GM03348 (cell line): ENCODE measurements at places on chromosomes 12 and 14.

DNA sequence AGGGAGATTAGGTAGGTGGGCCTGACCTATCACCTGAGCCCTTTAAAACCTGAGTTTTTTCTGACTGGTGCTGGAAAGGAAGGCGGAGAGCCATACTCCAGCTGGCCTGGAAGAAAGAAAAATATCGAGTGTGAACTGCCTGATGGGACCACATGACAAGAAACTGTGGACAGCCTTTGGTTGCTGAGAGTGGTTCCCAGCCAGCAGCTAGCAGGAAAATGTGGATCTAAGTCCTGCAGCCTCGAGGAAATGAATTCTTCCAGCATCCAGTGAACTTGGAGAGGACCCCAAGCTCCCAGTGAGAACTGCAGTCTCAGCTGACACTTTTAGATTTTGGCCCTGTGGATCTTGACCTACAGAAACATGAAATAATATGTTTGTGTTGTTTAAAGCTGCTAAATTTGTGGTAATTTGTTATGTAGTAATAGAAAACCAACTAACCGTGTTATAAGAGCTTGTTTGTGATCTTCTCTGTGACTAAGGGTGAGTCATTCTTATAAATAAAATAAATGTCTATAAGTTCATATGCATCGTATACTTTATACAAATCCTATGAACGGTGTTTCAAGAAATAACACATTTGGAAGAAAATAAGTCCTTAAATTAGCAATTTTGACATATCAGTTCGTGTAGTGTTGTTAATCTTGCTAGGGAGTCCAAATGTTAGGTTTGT is 359.6 kb downstream of the BMP4 start:
- DNase-seq: no peak

- DNase-seq: no peak
Observed at GRCh38 chr12:39815746-39816145, 196.1 kb upstream of the ABCD2 start.

DNA sequence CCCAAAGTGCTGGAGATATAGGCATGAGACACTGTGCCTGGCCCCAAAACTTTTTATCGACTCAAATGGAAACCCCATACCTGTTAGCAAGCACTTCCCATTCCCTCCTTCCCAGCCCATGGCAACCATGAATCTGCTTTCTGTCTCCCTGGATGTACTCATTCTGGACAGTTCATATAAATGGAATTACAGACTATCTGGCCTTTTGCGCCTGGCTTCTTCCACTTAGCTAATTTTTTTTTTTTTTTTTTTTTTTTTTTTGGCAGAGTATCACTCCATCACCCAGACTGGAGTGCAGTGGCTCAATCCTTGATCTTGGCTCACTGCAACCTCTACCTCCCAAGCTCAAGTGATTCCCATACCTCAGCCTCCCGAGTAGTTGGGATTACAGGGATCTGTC is 134.5 kb upstream of the MED13L start:
- DNase-seq: no peak

DNA sequence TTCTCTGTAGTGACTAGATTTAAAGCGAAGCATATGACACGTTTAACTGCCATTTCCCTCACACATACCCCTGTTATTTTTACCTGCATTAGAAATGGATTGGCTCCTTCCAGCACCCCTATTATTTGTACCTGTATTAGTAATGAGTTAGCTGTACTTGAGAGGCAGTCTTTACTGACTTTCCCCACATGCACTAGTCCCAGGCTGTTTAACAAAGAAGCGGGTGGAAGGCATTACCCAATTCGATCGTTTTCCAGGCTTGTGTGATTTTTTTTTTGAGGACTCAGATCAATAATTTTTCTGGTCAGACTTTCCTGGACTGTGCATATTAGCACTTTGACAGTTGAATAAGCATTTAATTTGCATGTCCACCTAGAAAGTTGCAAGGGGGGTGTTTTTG is 46.4 kb downstream of the RAD52 start:
- no peak for DNase-seq

DNA sequence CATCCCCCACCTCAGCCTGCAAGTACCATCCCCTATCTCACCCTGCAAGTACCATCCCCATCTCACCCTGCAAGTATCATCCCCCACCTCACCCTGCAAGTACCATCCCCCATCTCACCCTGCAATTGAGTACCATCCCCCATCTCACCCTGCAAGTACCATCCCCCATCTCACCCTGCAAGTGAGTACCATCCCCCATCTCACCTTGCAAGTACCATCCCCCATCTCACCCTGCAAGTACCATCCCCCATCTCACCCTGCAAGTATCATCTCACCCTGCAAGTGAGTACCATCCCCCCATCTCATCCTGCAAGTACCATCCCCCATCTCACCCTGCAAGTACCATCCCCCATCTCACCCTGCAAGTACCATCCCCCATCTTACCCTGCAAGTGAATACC is 45.0 kb downstream of the ZC3H14 start:
- DNase-seq: no peak

DNA sequence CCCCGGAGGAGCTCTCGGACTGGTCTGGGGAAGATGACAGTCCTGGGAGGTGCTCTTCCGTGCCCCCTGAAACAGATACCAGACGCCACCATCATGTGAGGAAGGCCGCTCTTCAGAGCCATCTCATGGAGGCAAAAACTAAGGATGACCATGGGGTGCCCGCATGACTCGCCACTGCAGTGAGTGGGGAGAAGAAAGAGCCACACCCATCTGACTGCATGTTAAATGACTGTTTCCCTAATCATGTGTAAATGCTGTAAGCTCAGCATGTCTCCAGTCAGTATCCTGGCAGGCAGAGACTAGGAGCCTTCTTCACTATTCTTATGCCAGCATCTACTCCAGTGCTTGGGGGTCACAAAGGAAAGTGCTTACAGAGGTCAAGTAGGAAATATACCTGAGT is 4.0 kb downstream of the STON2 start:
- DNase-seq: no peak

- no peak for DNase-seq
Observed at GRCh38 chr12:74685385-74685784, 147.8 kb downstream of the ATXN7L3B start.

DNA sequence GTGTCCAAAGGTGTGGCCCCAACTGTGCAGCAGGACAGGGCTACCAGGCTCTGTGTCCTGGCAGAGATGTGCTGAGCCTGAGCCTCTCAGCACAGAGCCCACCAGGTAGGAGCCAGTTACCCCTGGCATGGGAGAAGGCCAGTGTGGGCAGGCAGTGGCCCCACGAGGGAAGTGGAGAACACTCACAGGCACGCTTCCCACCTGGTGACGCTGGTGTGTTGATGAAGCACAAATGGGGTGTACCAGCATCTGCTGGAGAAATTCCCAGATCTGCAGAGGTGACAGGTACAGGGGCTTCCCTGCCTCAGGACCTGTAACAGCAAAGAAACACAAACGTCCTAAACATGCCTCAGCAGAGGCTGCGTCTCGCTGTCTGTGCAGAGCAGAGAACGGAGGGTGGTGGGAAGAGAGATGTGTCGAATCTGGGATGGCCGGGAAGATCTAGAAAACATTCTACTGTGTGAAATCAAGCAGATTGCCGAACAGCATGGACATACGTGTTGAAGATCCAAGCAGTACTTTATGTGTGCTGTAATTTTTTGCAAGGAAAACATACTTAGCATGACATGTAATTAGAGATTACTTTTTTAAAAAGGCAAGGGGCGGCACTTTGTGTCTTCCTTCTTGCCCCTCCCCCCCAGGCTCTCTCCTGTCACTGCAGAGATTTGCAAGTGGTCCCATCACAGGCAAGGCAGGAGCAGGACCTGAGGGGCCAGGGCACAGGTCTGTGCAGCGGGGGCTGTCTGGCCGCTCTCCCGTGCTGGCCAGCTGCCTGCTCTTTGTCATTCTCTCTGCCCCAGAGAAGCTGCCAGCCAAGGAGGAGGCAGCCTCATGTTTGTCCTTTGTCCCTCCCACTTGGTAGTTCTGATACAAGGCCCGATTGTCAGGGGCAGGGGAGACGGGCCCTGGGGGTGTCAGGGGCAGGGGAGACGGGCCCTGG is 17.3 kb downstream of the HIP1R start:
- DNase-seq: peak; percentile 53

GRCh38 chr12:121748218-121748570 is 35.6 kb downstream of the TMEM120B start:
- DNase-seq: no peak

GRCh38 chr14:67933266-67933665 is 113.7 kb downstream of the RAD51B start:
- no peak for DNase-seq

GRCh38 chr12:117596968-117597367 is 235.5 kb upstream of the NOS1 start:
- DNase-seq: no peak

GRCh38 chr12:111692575-111693210 is 6.8 kb downstream of the ACAD10 start:
- peak; percentile 20 for DNase-seq

GRCh38 chr14:61184112-61184511 is 97.0 kb downstream of the TMEM30B start:
- peak; percentile 78 for DNase-seq

GRCh38 chr12:4816744-4817525 is 92.8 kb upstream of the KCNA1 start:
- DNase-seq: no peak

- no peak for DNase-seq
Observed at GRCh38 chr14:90760078-90760444, 56.2 kb downstream of the TTC7B start.

GRCh38 chr12:47846294-47846996 is 26.7 kb upstream of the HDAC7 start:
- DNase-seq: no peak

- DNase-seq: peak; percentile 27
Observed at GRCh38 chr12:27504507-27504906, 19.5 kb upstream of the PPFIBP1 start.

DNA sequence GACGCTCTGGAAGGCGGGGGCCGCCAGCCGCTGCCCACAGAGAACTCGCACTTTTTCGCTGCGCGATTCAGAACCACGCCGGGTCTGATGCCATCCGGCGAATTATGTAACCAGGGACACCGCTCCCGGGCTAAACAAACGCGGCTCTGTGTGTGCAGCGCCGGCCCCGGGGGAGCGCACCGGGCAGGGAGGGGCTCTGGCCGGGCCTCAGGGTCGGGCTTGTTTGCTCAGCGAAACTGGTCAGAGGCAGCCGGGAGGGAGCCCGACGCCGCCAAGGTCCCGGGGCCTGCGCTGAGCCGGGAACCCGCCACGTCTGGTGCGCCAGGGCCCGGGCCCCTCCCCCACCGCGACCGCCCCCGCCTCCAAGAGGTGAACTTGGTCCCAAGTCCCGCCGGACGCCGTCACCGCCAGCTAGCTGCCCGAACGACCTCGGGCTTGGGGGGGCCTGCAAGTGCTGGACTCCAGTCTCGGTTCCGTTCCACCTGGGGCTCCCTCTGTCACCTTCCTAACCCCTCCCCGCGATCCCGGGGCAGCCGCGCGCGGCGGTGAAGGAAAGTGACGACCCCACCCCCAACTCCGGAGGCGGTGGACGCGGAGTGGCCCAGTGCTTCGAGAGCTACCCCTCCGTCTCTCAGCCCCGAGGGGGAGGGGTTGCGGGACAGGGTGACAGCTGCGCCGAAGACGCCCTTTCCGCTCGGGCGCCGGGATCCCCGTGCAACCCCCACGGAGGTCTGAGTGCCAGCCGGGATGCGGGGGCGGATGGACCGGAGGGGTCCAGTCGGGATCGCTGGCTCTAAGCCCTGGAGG is 848 bp downstream of the CTDSP2 start:
- peak; percentile 67 for DNase-seq

- DNase-seq: no peak
Observed at GRCh38 chr12:53825246-53826081, 73.7 kb upstream of the CISTR start.

GRCh38 chr14:30521899-30522736 is 36.8 kb upstream of the G2E3 start:
- peak; percentile 53 for DNase-seq

- no peak for DNase-seq
Observed at GRCh38 chr14:75539162-75539560, 16.9 kb downstream of the BATF start.

- DNase-seq: no peak
Observed at GRCh38 chr14:77589099-77589498, 27.3 kb downstream of the SPTLC2 start.

GRCh38 chr12:1502831-1503230 is 91.5 kb downstream of the FBXL14 start:
- no peak for DNase-seq

DNA sequence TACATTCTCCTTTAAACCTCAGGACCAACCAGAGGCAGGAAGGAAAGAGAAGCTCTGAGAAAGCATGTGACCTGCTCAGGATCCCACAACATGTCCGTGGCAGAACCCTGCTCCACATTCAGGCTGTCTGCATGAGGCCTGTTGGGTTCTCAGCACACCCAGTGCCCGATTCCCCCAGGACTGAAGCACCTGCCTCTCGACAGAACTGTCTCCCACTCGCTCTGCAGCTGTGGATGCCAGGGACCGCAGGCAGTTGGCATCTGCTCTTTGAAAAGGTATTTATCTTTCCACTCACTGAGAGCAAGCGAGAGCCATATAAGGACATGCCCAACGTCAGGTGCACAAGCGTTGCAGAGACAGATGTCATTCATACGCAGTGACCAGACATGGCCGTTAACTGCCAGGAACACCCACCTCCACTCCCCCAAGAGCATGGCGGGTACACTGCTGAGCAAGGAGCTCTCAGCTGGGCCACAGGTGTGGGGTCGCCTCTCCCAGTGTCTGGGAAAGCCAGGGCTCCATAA is 18.9 kb downstream of the PITPNM2 start:
- no peak for DNase-seq

GRCh38 chr12:100331871-100332270 is 25.0 kb upstream of the SLC17A8 start:
- no peak for DNase-seq

GRCh38 chr14:93214598-93214997 is 7.5 kb downstream of the UBR7 start:
- no peak for DNase-seq

- DNase-seq: no peak
Observed at GRCh38 chr12:58870595-58870994, 49.7 kb downstream of the LRIG3 start.

DNA sequence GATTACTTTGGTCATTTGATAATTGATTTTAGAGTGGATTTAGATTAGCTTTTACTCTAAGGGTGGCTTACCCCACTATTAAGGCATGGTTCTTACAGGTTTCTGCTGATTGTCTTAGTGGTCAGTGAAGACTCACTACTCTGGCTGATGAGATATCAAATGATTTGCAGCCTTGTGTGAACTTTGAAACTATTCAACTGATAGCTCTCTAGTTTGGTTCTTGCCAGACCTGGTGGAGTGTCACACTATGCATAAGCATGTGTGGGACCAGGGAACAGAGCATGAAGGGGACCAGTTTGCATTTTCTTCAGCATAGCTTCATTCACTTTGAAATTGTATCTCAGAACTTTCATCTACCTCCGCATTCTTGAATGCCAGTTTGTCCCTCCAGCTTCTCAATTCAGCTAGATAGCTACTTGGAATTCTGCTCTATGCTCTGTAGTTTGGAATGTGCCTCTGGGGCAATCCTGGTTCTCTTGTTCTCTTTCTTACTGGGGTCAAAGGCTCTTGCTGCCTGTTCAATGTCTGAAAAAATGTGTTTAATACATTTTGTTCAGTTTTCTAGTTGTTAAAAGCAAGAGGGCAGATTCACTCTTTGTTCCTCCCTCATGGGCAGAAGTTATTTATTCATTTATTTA is 12.7 kb downstream of the SCYL2 start:
- no peak for DNase-seq

GRCh38 chr14:40691066-40691465 is 915.6 kb upstream of the LRFN5 start:
- DNase-seq: no peak

GRCh38 chr14:35883677-35884293 is 57.6 kb downstream of the BRMS1L start:
- DNase-seq: peak; percentile 51
